Testis (tissue), 5 donors: ENCODE measurements at places on chromosomes 4 and X. TPM values are rescaled to one million over a fixed set of nuclear protein-coding genes. Genes with fewer than 3 reads are reported as not detected.

The PAGE2B gene
- total RNA-seq = 50.8 TPM

DNA sequence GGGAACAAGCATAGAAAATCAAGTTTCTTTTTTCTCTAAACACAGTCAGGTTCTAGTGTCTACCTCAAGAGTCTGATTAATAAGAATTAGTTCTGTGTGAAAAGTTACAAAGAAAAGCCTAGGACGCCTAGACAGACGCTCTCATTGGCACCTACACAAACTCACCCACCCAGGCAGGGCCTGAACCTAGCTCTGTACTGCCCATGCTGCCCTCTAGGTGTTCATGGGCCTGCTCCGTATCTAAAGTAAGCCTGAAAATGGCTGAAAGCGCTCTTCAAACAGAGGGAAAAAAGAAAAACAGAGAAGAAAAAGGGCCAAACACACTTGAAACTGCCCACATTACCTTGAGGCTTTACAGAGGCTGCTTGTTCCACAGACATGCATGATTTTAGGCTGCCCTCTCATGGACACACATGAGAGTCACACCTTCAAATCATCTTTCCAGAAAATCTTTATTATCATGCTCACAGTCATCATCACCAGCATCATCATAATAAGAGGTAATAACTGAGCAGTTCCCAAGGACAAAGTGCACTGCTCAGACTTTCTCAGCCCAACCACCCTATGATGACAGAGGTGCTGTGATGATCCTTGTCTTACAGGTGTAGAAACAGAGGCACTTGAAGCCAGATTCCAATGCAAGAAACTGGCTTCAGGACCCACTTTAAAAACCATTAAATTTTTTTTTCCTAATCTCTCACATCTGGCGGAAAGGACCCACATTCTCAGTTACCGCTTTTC is 49.6 kb downstream of the MAP7D2 start:
- H3K36me3 ChIP-seq = no peaks in the 10 kb centered on the region
- H3K4me1 ChIP-seq = no peaks in the 10 kb centered on the region
- no peak overlapping the region for H3K27ac ChIP-seq
- DNase-seq = peak; percentile 13

GRCh38 chrX:132294192-132294591 is 74.9 kb upstream of the RAP2C start:
- H3K36me3 ChIP-seq = no peaks in the 10 kb centered on the region
- no peak for DNase-seq
- H3K27ac ChIP-seq = no peak overlapping the region
- no peaks in the 10 kb centered on the region for H3K27me3 ChIP-seq

GRCh38 chr4:152165146-152165545 is 370.7 kb downstream of the FBXW7 start:
- H3K4me3 ChIP-seq = no peak overlapping the region
- H3K4me1 ChIP-seq = no peaks in the 10 kb centered on the region
- no peaks in the 10 kb centered on the region for H3K27me3 ChIP-seq

GRCh38 chr4:179195887-179196286 is 1753.7 kb upstream of the AGA start:
- H3K4me3 ChIP-seq = no peak overlapping the region
- H3K27me3 ChIP-seq = no peaks in the 10 kb centered on the region
- no peak for DNase-seq
- H3K36me3 ChIP-seq = no peaks in the 10 kb centered on the region
- no peak overlapping the region for H3K27ac ChIP-seq
- no peaks in the 10 kb centered on the region for H3K4me1 ChIP-seq

The GABRQ gene
- 3.5 TPM for total RNA-seq

GRCh38 chr4:48949086-48949485 is 37.0 kb upstream of the CWH43 start:
- no peak overlapping the region for H3K4me3 ChIP-seq
- no peaks in the 10 kb centered on the region for H3K36me3 ChIP-seq
- H3K4me1 ChIP-seq = no peaks in the 10 kb centered on the region
- H3K27me3 ChIP-seq = no peaks in the 10 kb centered on the region

GRCh38 chrX:16386126-16386525 is 218.8 kb downstream of the MAGEB17 start:
- H3K36me3 ChIP-seq = no peaks in the 10 kb centered on the region
- H3K4me3 ChIP-seq = no peak overlapping the region
- DNase-seq = no peak
- H3K27ac ChIP-seq = no peak overlapping the region
- H3K4me1 ChIP-seq = no peaks in the 10 kb centered on the region
- no peaks in the 10 kb centered on the region for H3K27me3 ChIP-seq

The DUX4 gene
- not detected for total RNA-seq

The MAGEE2 gene
- total RNA-seq = not detected

The TMEM175 gene
- total RNA-seq = 69.2 TPM

The TRIM61 gene
- 4.5 TPM for total RNA-seq

DNA sequence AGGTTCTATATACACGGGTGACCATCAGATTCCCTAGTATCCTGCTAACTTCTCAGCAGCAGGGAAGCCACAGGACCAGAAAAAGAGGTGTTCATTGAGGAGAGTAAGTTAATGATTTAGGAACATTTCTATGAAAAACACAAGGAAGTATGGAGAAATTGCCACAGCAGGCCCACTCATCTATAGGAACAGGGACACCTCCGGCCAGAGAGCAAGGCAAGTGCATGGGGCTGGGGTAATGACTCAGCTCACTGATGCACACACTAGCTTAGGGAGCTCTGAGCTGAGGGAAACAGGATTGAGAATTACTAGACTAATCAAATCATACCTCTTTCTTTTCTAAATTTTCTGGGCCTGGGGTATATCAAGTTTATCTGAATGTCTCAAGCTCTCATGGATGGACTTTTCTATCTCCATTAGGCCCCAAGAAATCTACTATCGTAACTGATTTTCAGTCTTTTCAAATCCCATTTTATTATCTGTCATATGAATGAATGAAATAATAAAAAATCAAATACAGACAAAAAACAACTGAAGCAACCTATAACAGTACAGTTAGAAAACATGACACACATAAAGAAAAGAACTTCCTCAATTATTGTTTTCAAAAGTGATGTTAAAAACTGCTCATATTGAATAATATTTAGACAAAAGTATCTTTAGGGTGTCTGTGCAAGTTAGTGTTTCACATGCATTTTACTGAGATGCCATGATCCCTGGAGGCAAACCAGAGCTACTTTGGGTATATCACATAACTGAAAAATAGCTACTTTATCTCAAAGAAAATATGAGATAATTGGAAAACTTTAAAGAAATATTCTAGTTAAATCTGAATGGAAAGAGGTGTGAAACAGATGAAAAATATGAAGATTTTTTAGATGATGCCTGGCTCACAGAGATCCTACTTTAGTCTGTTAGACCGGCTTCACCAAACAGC is 89.8 kb downstream of the FBXO8 start:
- DNase-seq = no peak
- no peaks in the 10 kb centered on the region for H3K4me1 ChIP-seq
- H3K36me3 ChIP-seq = no peaks in the 10 kb centered on the region
- no peak overlapping the region for H3K4me3 ChIP-seq
- H3K27me3 ChIP-seq = no peaks in the 10 kb centered on the region

The PCDH11X gene
- 1.3 TPM for total RNA-seq

GRCh38 chrX:119208401-119209057 is 27.6 kb upstream of the PGRMC1 start:
- no peak for DNase-seq
- H3K4me1 ChIP-seq = no peaks in the 10 kb centered on the region
- no peaks in the 10 kb centered on the region for H3K36me3 ChIP-seq
- no peaks in the 10 kb centered on the region for H3K27me3 ChIP-seq
- no peak overlapping the region for H3K27ac ChIP-seq
- H3K4me3 ChIP-seq = no peak overlapping the region

The UGT2A1 gene
- 0.12 TPM for total RNA-seq

- H3K4me1 ChIP-seq = peaks cover 4% of the 10 kb centered on the region
- H3K27me3 ChIP-seq = no peaks in the 10 kb centered on the region
- H3K36me3 ChIP-seq = no peaks in the 10 kb centered on the region
- no peak overlapping the region for H3K27ac ChIP-seq
These were observed 8.5 kb downstream of the AKAP17A start for GRCh38 chrX:1599791-1600405.

DNA sequence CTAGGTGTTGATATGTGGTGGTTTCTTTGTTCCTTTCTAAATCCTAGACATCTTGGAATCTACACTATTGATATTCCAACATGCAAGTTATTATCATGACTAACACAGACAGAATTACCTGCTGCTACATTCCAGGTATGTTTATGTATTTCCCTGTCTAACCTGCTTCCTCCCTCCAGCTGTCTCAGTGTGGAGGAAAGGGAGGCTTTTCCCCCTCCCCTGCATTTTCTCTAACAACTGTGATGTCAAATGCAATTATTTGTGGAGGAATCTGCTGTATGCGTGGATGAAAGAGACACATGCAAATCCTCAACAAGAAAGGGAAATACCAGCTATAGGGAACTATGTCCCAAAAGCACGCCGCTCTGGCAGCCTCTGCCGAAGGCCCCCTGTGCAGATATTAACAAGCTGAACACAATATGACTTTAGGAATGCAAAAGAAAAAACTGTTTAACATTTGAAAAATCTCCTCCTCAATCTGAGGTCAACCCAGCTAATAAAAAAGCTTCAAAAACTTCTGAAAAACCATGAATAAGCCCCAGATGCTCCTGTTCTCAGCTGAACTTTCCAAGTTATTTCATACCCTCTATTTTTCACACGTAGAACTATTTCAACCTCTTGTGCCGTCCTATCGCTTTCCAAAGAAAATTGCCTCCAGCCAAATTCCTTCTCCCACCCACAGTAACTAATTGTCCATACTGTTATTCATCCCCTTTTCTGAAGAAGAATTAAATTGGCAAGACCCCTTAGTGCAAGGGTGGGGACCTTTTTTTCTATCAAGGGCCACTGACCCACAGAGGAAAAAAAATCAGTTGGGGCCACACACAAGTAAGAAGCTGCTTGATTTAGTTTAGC is 225.1 kb upstream of the GPC4 start:
- H3K4me1 ChIP-seq = no peaks in the 10 kb centered on the region
- no peak overlapping the region for H3K27ac ChIP-seq
- H3K36me3 ChIP-seq = no peaks in the 10 kb centered on the region
- H3K27me3 ChIP-seq = no peaks in the 10 kb centered on the region

DNA sequence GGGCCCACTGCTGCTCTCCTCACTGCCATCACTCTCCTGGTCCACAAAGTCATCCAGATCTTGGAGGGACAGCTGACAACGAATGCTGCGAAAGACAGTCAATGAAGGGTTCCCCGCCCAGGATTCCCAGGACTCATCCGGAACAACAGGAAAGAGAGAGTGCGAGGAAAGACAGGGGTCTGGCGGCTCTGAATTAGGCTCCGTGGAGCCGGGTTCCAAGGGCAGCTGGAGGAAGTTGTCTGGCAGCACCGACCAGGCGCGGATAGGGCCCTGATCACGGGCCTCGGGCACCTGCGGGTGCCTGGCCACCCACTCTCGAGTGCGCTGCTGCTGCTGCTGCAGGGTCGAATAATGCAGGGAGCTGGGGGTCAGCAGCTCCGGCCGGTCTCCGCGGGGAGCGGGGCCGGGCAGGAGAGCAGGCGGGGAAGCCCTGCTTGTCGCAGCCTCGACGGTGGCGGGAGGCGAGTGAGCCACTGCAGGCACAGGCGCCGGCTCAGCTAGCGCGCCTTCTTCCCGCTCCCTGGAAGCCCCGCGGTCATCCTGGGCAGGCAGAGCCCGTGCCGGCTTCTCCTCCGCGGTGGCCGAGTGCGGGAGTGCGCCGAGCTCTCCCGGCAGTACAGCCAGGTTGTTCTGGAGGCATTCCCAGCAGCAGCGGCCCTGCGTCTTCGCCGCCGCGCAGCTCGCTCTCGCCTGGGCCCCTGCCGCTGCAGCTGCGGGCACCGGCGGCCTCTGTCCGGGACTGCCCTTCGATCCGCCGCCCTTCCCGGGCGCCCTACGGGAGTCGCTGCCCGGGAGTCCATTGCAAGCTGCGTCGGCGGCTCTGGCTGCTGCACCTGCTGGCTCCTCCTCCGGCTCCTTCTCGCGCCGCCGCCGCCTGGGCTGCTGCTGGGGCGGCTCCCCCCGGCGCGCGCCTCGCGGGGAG is 1.1 kb downstream of the SOWAHB start:
- H3K4me3 ChIP-seq = peak overlapping the region; percentile 29
- H3K27ac ChIP-seq = no peak overlapping the region
- DNase-seq = peak; percentile 34
- no peaks in the 10 kb centered on the region for H3K36me3 ChIP-seq

DNA sequence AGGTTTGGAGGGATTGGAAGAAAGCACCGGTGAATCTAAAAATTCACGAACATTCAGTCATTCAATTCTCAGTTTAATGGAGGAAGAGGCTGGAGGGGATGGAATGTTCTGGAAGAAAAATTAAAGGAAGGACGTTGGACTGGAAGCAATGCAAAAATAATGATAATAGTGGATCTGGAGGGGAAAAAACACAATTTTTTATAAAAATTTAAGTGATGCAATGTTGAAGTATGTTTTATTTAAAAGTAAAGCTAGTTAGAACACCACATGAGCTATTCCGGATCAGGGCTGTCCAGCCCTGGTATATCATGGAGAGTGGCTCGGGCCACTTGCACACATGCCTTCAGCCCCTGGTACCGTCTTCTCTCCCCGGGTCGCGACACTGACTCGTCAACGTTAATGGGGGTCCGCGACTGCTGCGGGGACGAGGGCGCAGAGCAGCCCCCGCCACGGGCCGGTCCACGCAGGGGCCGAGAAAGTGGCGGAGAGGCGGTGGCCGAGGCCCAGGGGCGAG is 204.6 kb downstream of the TENM3 start:
- H3K4me1 ChIP-seq = peaks cover 3% of the 10 kb centered on the region
- H3K27me3 ChIP-seq = no peaks in the 10 kb centered on the region
- DNase-seq = peak; percentile 29
- H3K36me3 ChIP-seq = no peaks in the 10 kb centered on the region
- H3K27ac ChIP-seq = peak overlapping the region; percentile 90

The GLRA2 gene
- total RNA-seq = not detected

DNA sequence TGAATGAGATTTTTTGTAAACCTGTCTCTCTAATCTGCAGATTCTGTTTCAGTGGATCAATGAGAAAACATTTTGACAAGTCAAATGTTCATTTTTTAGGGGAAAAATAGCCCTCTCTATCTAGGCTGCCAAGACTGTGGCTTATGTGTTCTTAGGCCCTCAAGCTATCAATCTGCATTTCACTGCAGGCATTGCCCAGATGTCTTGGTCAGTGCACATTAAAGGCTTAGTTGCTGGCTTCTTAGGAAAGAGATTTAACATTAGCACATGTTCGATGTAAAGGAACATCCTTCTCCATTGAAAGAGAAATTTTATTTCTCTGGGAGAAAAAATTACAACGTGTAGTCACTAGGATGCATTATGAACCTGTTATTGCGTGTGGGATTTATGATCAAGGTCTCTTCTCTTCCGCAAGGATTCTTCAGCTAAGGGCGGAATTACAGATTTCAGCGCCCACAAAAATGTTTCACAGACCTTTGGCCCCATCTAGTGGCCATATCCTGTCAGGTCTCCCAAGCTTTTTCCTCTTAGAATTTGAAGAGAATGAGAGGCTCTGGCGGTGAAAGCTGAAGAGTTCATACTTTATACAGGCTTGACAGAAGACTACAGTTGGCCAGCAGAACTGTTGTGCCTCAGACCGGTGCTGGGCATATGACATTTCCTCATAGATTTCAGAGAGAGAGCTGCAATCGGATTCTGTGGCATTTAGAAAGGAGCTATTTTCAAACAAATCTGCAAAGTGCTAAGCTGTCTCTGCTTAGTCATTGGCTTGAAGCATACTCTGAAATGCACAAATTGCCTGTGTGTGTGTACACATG is 144.6 kb upstream of the NOCT start:
- H3K27me3 ChIP-seq = no peaks in the 10 kb centered on the region
- no peaks in the 10 kb centered on the region for H3K36me3 ChIP-seq
- no peak overlapping the region for H3K27ac ChIP-seq
- no peaks in the 10 kb centered on the region for H3K4me1 ChIP-seq

- H3K27ac ChIP-seq = no peak overlapping the region
- H3K4me1 ChIP-seq = peaks cover 3% of the 10 kb centered on the region
- no peaks in the 10 kb centered on the region for H3K36me3 ChIP-seq
- no peak overlapping the region for H3K4me3 ChIP-seq
These were observed 354.7 kb upstream of the SLC7A11 start for GRCh38 chr4:138596896-138597295.

The HOPX gene
- total RNA-seq = 141 TPM

GRCh38 chr4:77269505-77269904 is 112.5 kb downstream of the CCNG2 start:
- no peak overlapping the region for H3K27ac ChIP-seq
- H3K27me3 ChIP-seq = no peaks in the 10 kb centered on the region
- no peak overlapping the region for H3K4me3 ChIP-seq
